ENCODE measurements at places on chromosomes 2 and 18.

DNA sequence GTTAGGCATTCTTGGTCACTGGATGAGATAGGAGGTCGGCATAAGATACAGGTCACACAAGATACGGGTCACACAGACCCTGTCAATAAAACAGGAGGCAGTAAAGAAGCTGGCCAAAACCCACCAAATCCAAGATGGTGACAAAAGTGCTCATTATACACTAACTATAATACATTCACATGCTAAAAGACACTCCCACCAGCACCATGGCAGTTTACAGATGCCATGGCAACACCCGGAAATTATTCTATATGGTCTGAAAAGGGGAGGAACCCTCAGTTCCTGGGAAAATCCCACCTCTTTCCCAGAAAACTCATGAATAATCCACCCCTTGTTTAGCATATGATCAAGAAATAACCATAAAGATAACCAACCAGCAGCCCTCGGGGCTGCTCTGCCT is 56.0 kb upstream of the PTPRM start:
- DNase-seq: no peak

DNA sequence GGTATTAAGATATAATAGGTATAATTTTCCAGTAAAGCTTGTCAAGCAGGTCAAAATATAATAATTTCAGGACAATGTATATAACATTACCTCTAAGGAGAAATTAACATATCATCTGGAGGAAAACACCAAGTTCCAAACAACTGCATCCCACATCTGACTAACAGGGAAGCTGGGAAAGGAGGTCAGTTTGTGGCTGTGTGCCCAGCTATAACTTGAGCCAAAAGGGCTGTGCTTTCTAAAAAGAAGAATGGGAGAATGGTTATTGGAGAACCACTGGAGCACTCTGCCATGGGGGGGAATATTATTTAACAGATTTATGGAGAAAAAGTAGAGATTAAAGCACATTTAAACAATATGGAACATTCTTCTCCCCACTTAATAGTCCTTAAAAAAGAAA is 390.6 kb upstream of the PKDCC start:
- no peak for DNase-seq

- DNase-seq: no peak
These were observed 101.3 kb downstream of the RAD51AP2 start for GRCh38 chr2:17416884-17417391.

GRCh38 chr18:50061876-50062517 is 132.9 kb downstream of the MYO5B start:
- DNase-seq: no peak

DNA sequence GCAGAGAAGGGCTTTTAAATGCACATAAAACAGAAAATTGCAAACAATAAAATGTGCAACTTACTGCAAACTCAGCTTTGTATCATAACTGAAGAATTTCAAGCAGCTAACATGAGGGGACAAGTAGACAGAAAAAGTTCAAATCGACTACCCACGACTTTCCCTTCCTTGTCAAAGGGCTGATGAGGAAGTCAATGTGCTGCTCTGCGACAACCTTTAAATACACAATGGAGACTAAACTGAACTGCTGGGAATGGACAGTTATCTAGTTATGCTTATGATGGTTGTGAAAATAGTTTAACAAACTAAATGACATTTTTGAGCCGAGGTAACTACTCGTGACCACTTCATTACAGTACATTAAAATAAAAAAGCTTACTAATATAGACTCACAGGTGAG is 84.1 kb downstream of the INO80D start:
- DNase-seq: no peak

- DNase-seq: no peak
These were observed 28.5 kb downstream of the GALNT14 start for GRCh38 chr2:31109633-31110192.

- no peak for DNase-seq
These were observed 236.6 kb downstream of the GPD2 start for GRCh38 chr2:156672556-156673332.

DNA sequence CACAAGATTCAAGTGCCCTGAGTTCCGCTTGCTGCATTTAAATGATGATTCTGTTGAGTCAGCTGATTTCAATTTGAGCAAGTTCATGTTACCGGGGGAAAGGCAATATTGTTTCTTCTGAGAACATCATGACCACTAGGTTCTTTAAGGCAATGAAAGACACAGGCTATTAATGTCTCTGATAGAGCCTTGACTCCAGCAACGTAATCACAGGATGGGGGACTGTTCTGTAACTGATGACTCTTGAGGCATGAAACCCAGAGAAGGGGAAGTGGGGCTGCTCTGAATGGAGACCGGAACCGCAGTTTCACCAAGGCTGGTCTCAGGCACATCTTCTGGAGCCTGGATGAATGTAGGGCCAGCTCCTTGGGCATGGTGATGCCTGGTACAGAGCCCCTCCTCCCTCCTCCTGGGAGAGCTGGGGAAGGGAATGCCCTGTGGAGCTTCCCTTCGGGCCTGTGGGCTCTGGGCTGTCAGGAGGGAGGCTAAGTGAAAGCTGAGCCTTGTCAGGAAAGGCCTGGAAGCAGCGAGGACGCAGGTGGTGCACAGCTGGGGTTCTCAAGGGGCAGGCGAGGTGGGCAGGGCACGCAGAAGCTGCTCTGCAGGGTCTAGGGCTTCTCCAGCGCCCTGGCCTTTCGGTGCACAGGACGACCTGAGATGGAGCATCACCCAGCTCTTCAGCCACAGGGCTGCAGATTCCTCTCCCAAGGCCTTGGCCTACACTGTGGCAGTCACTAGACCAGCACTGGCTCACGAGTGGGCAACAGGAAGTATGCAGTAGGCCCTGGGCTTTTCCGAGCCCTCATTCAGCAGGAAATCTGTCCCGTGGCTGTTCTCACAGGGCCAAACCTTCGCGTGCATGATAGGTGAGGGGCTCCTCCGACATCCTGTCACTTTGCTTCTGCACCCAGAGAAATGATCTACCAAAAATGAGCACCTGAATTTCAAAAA is 36.6 kb upstream of the PRLH start:
- no peak for DNase-seq

- DNase-seq: no peak
These were observed 3.9 kb upstream of the WDSUB1 start for GRCh38 chr2:159290289-159290907.

DNA sequence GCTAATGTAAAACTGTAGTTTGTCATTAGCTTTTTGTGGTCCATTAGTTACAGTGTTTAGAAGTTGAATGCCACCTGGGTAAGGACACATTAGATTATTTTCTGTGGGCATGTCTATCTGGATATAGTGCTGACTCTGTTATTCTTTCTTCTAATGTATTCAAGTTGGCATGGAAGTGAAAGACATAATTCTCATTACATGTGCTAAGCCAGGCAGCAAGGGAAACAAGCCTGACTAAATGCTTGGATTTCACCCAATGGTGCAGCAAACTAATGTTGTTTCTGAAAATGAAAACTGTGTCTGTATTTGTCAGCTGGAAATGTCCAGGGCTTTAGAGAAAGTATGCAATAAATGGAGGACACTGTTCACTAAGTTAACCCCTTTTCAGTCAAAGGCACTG is 100.7 kb downstream of the NUP35 start:
- DNase-seq: no peak

All from WERI-Rb-1 (cell line).